ENCODE measurements at places on chromosomes 5 and 9.

DNA sequence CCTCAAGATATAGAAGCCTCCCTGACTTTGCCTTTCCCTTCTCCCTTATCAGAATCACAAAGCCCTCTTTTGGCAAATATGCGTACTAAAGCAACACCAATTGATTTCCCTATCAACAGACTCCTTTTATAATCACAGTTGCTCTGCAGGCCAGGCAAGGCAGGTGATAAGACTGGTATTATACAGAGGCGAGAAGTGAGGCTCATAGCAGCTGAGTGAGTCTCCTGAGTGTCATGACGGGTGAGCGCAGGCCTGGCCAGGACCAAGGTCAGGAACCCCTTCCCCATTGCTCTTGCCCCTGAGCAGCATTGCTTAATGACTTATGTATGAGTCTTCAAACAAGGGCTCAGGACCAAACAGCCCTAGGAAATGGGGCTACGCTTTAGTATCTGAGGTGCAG, 70.8 kb downstream of the FBXO38 start:
- DNase-seq = no peak

DNA sequence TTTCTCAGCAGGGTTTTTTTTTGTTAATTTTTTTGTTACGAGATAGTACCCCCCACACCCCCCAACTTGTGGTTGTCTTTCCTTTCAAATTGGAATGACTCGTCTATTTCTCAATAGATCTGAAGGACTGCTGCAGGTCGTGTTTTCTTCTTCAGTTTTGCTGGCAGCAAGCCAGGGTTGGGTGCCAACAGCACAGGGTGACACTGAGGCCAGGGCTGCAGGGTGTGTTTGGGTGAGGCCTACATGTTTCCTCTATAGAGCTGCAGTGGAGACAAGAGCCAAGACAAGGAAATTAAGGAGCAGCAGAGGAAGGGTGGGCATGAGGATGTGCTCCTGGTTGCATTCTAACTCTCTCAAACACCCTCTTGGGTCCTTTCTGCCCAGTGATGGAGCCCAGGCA, 52.2 kb downstream of the NXNL2 start:
- DNase-seq = no peak

DNA sequence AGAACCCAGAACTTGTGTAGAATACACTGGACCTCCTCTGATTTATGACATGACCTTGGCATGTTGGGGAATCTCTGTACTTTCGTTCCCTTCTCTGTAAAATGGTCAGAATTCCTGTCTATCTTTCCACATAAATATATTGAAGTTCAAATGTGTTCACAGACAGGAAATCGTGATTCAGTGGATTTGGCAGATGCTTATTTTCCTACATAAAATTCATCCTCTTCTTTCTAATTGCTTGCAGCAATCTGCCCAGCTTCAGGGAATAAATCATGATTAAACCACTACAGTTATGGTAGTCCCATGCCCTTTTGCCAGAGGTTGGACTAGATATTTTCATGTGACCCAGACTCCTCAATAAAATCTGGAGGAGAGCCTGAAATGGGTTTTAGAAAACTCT, 52.1 kb upstream of the ARL15 start:
- no peak for DNase-seq

DNA sequence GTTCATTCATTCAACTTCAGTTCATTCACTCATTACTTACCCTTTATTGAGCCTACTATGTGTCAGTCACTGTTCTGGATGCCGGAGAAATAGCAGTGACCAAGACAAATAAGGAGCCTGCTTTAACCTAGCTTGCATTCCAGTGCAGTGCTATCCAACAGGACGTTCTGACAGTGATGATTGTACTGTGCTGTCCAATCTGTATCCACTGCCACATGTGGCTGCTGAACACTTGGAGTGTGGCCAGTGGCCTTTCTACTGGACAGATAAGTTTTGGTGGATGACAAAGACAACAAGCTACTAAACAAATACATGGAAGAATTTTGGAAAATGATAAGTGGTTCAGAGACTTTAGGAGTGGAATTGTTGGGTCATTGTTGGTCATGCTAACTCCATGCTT, 33.6 kb downstream of the SUB1 start:
- no peak for DNase-seq

- peak; percentile 5 for DNase-seq
Observed at GRCh38 chr5:7078901-7079300, 317.0 kb upstream of the ADCY2 start.

GRCh38 chr5:179700401-179700918, 1.7 kb downstream of the CANX start:
- DNase-seq = no peak

DNA sequence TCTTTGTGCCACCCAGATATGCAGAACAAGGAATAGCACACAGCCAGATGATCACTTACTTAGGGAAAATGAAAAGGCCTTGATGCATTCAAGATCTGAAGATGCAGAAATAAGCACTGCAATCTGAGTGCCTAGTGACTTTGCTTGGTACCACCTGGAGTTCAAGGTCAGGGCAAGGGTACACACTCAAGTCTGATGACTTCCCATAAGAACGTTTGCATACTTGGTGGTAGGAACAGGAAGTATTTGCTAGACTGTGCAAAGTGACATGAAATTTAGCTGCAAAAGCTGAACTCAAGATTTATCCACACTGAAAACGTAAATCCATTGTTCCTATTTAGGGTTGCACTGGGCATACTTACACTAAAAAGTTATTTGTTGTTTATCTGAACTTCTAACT, 177.1 kb downstream of the PIK3R1 start:
- no peak for DNase-seq

DNA sequence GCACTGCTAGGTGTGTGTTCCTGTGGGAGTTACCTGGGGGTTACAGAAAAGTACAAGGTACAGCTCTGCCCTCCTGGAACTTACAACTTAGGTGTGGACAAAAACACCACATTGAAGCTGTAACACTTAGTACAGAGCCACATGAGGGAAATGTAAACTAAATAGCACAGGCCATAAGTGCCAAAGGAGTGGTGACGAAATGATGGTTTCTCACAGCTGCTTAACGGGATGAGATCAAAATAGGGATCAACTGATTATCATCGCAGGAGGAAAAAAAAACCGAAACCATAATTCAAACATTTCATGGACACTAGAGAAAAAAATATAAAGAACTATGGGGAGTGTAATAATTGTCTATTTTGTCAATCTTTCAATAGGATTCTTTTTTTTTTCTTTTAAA, 5.9 kb downstream of the LIX1 start:
- no peak for DNase-seq

GRCh38 chr5:73955271-73955846, 329.4 kb downstream of the ARHGEF28 start:
- DNase-seq = no peak

DNA sequence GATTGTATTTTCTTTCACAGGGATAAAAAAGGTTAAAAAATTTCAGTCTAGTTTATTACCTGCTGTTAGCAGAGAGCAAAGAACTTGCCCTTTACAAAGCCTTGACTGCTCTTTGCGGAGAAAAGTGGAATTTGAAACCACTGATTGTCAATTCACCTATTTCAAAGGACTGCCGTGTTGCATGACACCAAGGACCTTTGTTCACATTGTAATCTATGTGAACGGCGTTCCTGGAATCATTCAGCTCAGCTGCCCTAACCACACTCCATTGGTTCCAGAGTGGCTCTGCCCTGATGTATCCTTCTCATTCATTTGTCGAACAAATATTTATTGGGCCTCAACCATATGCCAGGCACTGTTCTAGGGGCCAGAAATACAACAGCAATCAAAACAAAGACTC, 377.5 kb upstream of the RFX3 start:
- DNase-seq = peak; percentile 84

GRCh38 chr5:157047898-157048297, 11.0 kb downstream of the HAVCR1 start:
- DNase-seq = no peak

- no peak for DNase-seq
Observed at GRCh38 chr9:28688172-28688571, 1114.9 kb upstream of the C9orf72 start.

DNA sequence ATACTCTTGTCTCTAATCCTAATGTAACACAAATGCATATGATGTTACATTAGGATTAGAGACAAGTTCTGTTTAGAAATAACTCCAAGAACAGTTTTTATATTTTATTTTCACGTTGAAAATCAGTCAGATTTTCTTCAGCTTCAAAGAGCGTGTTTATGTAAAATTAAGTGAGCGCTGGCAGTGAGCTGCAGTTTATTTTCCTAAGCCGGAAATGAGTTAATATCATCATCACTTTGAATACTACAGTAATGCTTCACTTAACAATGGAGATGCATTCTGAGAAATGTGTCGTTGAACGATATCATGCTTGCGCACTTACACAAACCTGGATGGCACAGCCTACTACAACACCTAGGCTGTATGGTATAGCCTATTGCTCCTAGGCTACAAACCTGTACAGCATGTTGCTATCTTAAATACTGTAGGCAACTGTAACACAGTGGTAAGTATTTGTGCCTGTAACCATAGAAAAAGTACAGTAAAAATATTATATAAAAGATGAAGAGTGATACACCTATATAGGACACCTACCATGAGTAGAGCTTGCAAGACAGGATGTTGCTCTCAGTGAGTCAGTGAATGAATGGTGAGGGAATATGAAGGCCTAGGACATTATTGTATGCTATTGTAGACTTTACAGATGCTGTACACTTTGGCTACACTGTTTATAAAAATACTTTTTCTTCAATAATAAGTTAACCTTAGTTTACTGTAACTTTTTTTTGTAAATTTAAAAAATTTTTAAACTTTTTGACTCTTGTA, 65.9 kb upstream of the C5orf46 start:
- no peak for DNase-seq

DNA sequence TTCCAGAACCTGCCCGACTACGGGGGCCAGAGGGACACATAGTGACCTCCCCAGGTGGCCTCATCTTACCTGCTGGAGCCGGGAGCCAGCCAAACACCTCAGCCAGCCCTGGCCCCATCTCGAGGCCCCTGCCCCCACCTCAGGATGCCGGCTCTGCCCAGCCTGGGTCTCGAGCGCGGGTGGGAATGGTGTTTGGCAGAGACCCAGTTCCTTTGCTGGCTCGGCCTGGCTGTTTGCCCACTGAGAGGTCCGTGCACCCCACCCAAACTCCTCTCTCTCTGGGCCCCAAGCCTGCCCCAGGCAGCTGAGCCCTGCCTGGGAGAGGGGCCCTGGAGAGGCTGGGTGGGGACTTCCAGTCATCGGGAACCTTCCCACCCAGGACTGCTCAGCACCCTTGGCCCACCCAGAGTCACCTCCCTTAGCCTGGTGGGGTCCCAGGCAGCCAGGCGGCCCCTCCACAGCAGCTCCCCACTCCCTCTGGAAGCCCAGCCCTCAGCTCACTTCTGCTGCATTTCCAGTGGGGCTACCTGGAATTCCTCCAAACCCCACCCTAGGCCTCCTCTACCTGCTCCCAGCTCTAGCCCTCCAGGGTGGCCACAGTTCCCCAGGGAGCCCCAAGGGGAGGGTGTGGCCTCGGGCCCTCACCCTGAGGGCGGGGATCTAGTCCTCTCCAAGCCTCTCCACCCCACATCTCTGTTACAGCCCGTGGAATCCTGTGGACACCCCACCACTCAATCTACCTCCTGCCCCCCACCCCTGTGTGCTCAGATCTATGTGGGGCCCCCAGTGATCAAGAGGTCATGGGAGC, 42.4 kb upstream of the UBAC1 start:
- DNase-seq = no peak

GRCh38 chr5:123344816-123345426, 78.3 kb downstream of the CEP120 start:
- peak; percentile 27 for DNase-seq

DNA sequence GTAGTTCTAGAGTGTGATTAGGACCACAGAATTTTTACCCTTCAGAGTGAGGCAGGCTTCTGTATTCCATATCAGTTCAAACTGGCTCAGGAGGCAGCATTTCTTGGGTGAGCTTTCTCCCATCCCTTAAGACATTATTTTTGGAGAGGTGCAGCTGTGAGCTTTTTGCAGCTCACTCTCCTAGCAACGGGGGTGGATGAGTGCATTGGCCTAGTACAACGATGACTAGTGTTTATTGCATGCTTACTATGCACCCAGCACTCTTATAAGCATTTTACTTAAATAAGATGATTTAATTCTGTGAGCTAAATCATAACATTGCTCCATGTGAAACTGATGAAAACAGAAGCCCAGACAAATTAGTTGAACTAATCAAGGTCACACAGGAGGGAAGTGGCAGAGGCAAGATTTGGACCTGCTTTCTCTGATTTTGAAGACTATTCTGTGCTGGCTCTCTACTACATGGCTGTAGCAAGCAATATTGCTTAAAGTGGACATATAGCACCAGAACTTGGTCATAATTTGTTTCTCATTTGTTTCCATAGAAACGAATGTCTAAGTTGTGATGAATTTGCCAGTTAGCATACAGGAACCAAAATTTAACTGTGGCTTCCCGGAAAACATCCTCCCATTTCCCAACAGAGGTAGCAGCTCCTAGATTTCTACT, 372.1 kb upstream of the RIOK2 start:
- DNase-seq = no peak

GRCh38 chr5:94524841-94525697, 93.3 kb downstream of the KIAA0825 start:
- DNase-seq = peak; percentile 84

GRCh38 chr9:70802758-70803436, 318.5 kb downstream of the TRPM3 start:
- no peak for DNase-seq

- DNase-seq = no peak
Observed at GRCh38 chr5:156093024-156093423, 233.9 kb upstream of the SGCD start.

DNA sequence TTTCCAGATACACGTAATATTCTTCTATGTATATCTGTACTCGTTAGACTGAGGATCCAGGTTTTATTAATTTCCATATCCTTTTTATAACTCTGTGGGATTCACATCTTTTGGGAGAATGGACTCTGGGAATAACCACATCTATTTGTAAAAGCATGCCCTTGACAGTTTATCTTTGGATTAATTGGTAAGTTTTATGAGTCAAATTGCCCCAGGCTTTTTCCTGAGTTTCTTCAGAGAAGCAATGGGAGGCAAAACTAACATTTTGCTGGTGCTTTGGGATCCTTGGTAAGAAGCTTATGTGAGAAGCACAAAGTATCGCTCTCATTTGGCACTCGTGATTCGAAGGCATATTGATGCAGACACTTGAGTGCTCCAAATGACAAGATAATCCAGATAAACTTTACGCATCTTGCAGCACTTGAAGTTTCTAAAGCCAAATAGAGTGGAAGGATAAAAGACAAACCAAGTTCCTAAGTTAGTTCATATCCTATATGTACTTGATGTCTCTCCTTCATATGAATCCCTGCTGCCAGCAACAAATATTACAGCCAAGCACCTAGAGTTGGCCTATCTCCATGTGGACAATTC, 324.7 kb downstream of the TLE4 start:
- no peak for DNase-seq

DNA sequence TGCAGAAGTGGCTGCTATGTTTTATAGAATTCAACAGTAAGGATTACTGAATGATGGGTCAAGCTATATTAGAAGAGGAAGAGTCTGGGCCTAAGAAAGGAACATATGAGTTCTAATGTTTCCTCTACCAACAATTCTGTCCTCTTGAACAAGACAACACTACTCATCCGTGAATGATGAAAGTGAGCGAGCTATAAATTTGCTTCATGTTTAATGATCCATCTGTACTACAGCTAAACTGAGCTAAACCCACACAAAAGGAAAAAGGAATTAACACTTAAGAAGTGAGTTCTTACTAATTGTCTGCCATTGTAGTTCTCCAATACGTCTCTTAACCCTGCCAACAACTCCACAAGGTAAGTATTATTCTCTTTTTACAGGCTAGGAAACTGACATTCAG, 204.4 kb downstream of the GLIS3 start:
- DNase-seq = no peak

- DNase-seq = no peak
Observed at GRCh38 chr9:114908805-114909448, 21.5 kb downstream of the TNFSF8 start.
